ENCODE measurements at places on chromosomes 7 and 10. TPM values are rescaled to one million over a fixed set of nuclear protein-coding genes. Genes with fewer than 3 reads are reported as not detected.

DNA sequence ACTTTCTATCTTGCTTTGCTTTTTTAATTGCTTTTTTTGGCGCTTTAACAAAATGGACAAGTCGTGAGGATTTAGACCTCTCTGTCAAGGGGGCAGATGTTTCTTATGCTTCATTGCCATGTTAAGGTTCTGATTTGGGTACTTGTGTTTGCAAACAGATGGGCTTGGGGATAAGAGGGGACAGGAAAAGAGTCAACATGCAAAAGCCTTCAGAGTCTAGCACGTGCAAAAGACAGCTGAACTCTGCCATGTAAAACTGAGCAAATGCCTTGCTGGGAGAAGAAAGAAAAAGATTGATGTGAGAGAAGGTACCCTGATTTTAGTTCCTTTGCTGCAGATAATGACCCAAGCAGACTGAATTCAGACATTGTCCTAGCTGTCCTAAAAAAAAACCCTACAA, 173.1 kb downstream of the KIAA1217 start:
- no peak overlapping the region for H3K4me3 ChIP-seq
- peaks cover 41% of the 10 kb centered on the region for H3K4me1 ChIP-seq
- peaks cover 28% of the 10 kb centered on the region for H3K27me3 ChIP-seq
- DNase-seq = no peak

DNA sequence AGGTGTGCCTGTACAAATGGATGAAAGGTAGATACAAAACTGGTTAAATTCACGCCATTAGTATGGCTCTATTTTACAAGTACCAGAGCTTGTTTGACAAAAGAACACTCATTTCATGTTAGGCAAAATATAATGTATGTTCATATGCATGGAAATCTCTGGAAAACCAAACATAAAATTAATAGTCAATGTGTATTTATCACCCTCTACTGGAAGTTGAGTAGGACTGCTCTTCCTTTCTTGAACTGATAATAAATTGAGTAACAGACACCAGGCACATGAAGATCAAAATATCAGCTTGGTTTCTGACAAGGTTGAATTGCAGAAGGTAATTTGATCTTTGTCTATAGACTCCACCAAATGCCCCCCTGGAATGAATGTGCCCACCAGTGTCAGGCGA, 19.8 kb upstream of the AKR1B1 start:
- no peaks in the 10 kb centered on the region for H3K36me3 ChIP-seq
- DNase-seq = no peak
- no peak overlapping the region for H3K27ac ChIP-seq
- H3K27me3 ChIP-seq = peaks cover 15% of the 10 kb centered on the region
- H3K4me3 ChIP-seq = no peak overlapping the region
- H3K4me1 ChIP-seq = no peaks in the 10 kb centered on the region

- H3K27me3 ChIP-seq = no peaks in the 10 kb centered on the region
- H3K4me3 ChIP-seq = no peak overlapping the region
- H3K4me1 ChIP-seq = no peaks in the 10 kb centered on the region
- DNase-seq = no peak
- no peaks in the 10 kb centered on the region for H3K36me3 ChIP-seq
- H3K27ac ChIP-seq = no peak overlapping the region
These were observed 38.9 kb downstream of the LYZL1 start for GRCh38 chr10:29327746-29328102.

DNA sequence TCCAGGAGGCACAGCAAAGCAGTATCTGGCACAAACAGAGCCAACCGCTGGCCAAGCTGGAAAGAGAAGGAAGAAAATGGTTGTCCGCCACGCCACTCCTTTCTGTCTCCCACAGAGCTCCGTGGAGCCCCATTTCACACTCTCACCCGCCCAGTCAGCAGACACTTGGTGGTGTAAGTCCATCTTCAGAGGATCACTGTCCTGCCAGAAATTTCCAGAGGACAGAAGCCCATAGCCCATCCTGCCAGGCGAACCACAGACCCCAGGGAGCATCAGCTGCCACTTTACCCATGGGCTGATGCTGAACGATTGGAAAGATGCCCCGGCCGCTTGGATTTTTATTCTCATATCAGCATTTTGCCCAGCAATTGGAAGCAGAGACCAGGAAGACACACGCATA, 144.7 kb upstream of the LYZL2 start:
- no peak for DNase-seq
- H3K27me3 ChIP-seq = peaks cover 9% of the 10 kb centered on the region
- no peak overlapping the region for H3K4me3 ChIP-seq
- H3K27ac ChIP-seq = no peak overlapping the region

DNA sequence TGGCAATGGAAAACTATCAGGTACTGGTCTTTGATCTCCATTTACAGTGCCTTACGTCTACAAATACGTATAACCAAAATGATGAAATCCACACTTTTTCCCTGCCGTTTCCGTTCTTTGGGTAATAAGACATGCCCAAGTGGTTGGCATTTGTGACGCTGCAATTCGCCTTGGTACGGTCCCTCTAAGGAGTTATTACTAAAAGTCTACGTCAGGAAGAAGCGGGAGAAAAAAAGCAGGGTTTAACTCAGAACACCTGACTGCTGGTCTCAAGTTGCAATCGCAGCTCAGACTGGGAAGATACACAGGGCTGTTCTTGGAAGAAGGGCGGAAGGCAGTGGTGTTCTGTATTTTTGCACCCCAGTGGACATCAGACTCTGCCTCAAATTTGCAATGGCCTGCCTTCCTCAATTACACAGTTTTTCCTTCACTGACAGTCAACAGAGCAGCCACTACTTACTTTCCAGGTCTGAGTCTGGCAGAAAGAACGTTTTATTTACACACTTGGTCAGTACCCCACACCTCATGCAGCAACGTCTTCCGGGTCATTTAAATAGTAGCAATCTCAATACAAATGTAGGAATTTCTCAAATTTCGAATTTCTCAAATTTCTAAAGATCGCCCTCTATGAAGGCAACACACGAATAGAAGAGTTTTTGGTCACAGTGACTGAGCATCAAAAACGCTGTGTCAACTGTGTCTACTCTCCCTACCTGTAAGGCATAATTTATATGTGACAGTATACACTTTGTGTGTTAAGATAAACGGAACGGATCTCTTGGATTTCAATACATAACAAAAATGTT, 2.1 kb downstream of the BAIAP2L1 start:
- H3K27ac ChIP-seq = no peak overlapping the region
- peaks cover 18% of the 10 kb centered on the region for H3K27me3 ChIP-seq
- peaks cover 1% of the 10 kb centered on the region for H3K36me3 ChIP-seq
- DNase-seq = no peak
- H3K4me3 ChIP-seq = no peak overlapping the region
- H3K4me1 ChIP-seq = peaks cover 6% of the 10 kb centered on the region

DNA sequence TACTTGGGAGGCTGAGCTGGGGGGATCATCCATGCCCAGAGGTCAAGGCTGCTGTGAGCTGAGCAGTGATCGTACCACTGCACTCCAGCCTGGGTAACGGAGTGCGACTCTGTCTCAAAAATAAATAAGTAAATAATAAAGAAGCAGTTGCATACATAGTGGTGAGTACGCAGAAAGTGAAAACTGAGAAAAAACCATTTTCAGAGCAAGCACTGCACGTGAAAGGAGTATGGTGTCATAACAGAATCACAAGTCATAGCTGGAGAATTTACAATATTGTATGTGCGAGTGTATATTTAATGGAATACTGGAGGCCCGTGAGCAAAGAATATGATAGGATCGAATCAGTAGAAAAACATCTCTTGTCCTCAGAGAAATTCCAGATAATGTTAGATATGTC, 22.3 kb downstream of the KIAA1217 start:
- no peaks in the 10 kb centered on the region for H3K27me3 ChIP-seq
- no peak overlapping the region for H3K4me3 ChIP-seq
- H3K36me3 ChIP-seq = no peaks in the 10 kb centered on the region
- no peak for DNase-seq
- H3K4me1 ChIP-seq = no peaks in the 10 kb centered on the region
- no peak overlapping the region for H3K27ac ChIP-seq

DNA sequence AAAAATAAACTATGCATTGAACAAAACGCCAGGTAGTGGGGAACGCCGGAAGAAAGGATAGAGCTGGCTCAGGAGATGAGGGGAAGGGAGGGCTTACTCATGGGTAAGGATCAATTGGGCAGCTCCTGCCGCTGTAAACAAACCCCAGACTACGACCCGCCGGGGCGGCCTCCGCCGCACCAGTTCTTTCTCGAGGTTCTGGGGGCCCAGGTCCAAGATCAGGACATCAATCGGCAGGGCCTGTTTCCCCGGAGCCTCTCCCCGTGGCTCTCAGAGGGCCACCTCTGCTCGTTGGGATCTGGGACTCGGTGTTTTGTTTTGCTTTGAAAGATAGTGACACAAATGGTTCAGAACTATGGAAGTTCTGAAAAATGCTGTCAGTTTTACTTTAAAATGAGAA, 140.4 kb downstream of the ELFN1 start:
- H3K27ac ChIP-seq = no peak overlapping the region
- H3K4me1 ChIP-seq = no peaks in the 10 kb centered on the region
- no peaks in the 10 kb centered on the region for H3K27me3 ChIP-seq

Gene OR6B1
- total RNA-seq = not detected

Gene NRAP
- not detected for total RNA-seq

Gene ZNF117
- 6.9 TPM for total RNA-seq
